ENCODE measurements at places on chromosomes 6 and 20.

GRCh38 chr6:155954149-155954548, 498.5 kb upstream of the NOX3 start:
- DNase-seq: no peak

DNA sequence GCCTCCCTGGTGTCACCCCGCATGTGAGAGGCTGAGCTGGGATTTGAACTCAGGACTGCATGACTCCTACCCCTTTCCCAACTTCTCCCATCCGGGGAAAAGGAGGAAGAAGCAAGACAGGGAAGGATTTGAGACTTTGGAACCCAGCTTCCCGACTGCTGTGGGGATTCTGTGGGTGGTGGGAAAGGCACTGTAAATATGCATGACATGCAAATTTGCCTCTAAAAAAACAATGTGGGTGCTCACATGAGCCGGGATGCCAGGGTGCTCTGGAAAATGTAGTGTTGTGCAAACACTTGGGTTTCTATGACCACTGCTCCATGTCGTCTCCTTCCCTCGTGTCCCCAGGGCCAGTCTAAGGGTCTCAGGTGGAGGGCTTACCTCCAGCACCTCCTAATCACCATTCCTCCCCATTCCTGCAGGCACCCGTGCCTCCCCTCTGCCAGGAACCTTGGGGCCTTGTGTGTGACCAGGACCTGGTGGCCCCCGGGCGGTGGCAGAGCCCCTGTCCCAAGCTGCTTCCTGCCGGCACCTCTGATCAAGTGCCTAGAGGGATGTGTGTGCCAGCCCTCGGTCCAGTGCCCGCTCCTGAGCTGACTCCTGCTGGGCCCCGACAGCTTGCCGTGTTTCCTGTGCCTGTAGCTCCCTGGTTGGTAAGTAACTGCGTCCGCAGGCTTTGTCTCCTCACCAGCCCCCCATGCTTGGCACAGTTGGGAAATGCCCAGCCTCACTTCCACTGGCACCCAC, 60.7 kb downstream of the DLGAP4 start:
- no peak for DNase-seq

GRCh38 chr20:51326201-51326819, 216.2 kb downstream of the NFATC2 start:
- peak; percentile 30 for DNase-seq

DNA sequence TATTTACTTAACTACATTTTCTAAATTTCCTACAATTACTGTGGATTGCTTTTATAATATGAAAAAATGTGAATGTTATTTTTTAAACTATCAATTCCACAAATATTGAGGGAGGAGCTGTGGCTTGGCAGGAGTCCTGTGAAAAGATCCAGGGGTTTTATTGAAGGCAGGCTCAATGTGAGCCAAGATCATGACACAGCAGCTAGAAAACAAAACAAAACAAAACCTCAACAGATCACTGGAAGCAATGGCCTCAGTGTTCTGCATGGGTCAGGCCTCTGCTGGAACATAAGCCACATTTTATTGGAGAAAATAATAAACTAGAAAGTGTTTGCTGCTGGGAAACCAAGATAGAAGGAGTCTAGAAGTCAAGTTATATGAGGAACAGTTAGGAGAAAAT, 19.4 kb upstream of the RCAN2 start:
- no peak for DNase-seq

DNA sequence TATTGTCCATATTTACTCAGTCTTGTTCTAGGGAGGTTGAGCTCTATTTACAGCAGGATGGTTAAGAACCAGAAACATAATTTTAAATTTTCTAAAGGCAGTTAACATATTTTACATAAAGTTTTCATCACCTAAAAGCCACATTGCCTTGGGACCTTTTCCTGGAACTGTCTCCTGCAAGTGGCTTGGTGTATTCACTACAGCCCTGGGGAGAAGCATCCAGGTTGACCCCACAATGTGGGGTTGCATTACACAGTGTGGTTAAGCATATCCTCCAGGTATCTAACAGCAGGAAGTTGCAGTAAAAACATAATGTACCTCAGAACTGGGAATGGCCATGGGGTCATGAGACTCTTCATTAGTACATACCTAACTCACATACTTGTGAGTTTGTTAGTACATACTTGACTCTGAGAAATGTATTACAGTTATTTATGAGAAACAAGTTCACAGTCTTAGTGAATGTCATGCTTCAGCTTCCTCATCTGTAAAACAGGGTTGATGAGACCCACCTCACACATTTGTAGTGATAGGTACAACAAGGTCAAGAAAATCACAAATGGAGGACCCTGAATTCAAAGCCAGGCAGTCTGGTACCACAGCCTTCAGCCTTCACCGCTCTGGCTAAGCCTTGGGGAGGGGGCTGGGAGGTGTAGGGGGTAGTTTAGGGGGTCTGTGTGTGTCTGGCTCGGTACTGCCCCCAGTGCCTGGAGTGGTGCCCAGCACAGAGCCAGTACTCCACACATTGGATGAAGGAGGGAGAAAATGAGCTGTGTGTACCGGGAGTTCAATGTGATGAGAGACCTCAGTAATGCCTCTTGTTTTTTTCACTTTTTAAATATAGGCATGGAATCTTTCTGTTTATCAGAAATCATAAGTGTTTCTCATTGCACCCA, 52.9 kb downstream of the KAT14 start:
- DNase-seq: no peak

- no peak for DNase-seq
Observed at GRCh38 chr20:17609811-17610377, 40.0 kb downstream of the DSTN start.

DNA sequence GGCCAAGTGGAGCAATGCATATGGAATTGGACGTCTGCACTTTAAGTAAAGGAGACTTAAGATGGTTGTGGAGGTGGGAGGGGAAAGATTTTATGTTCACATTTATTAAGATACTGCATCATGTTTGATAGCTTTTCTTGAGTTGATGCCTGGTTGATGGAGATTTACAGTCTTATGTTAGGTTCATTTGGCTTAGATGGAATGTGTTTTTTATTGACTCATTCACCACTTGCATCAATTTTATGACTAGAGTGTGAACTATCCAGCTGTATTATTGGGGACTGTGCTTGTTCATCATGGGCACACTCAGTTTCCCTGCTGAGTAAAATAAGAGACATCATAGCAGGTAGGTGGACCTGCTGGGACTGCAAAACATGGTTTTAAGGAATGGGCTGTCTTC, 91.2 kb upstream of the SCP2D1 start:
- DNase-seq: no peak

DNA sequence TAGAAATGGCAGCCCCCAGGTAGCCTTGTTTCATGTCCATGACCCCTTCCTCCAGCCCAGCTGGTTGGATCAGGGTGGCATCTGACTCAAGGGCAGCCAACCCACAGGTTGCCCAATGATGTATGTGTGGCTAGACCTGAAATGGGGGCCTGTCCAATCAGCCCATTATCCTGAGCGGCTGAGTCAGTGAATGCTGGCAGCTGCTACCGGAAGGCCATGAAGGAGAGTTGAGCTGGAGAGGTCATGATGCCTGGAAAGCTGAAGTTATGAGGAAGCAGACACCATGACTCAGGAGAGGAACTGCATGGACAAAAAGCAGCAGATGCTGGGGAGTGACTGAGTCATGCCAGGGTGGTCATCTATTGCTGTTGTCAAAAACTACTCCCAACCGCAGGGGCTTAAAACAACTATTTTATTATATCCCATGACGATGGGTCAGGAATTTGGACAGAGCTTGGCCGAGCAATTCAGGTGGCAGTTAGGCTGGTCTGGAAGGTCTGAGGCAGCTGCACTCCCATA, 67.3 kb downstream of the MDGA1 start:
- DNase-seq: no peak

DNA sequence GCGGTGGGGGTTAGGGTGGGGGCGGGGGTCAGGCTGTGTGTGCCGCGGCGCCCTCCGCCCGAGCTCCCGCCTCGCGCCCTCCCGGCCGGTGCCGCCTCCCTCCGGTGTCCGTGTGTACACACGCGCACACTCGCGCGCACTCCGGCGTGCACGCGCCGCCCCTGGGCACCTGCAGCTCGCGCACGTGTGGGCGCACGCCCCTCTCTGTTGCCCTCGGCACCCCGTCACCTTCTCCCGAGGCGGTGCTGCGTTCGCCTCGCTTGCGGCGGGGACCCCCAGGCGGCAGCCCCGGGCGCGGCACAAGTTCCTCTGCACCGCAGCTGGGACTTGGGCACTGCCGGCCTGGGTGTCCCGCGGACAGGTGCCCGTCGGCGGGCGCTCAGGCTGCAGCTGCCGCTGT, 525 bp downstream of the MACROD2 start:
- DNase-seq: peak; percentile 82

DNA sequence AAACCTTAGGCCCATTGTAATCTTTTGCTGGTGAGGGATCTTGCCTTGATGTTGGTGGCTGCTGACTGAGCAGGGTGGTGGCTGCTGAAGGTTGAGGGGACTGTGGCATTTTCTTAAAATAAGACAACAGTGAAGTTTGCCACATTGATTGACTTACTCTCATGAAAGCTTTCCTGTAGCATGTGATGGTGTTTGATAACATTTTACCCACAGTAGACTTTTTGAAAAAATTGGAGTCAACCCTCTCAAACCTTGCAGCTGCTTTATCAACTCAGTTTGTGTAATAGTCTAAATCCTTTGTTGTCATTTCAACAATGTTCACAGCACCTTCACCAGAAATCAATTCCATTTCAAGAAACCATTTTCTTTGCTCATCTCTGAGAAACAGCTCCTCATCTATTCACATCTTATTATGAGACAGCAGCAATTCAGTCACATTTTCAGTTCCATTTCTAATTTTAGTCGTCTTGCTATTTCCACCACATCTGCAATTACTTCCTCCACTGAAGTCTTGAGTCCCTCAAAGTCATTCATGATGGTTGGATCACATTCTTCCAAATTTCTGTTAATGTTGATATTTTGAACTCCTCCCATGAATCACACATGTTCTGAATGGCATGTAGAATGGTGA, 37.2 kb downstream of the CST9L start:
- no peak for DNase-seq

- DNase-seq: no peak
Observed at GRCh38 chr6:53634184-53634631, 31.3 kb downstream of the KLHL31 start.

DNA sequence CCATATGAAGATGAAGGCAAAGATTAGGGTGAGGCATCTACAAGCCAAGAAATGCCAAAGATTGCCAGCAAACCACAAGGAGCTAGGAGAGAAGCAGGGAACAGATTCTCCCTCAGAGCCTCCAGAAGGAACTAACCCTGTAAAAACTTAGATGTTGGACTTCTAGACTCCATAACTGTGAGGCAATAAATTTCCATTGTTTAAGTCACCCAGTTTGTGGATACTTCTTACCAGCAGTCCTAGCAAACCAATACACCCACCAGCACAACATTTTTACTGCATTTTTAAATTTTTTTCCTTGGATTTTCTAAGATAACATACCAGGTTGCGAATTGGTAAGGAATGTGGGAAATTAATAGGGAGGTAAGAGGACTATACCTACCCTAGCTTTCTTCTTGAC, 47.8 kb upstream of the EYA4 start:
- DNase-seq: no peak

GRCh38 chr6:127950566-127951145, 49.8 kb upstream of the THEMIS start:
- no peak for DNase-seq

- no peak for DNase-seq
Observed at GRCh38 chr6:142302421-142303175, 791 bp downstream of the ADGRG6 start.

DNA sequence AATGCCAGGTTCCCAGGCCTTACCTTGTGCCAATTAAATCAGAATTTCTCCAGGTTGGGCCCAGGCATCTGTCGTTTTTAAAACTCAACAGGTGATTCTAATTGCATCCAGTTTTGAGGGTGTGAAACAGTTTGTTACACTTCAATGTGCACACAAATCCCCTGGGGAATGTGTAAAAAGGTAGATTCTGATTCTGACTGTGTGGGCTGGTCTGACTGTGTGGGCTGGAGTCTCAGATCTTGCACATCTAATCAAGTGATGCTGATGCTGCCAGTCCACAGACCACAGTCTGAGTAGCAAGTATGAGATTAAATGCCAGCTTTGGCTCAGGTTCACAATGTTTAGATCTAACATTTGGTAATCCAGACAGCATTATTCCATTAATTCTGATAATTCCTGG, 12.5 kb upstream of the ETV7 start:
- no peak for DNase-seq

Measured in NCI-H345 (cell line).